Activated gamma-delta T cell treated with anti-CD3 and anti-CD28 coated beads, Interleukin-2, amount 50 U/mL, for 16 hours (primary cell): ENCODE measurements at places on chromosomes 5 and 9.

- no peak for DNase-seq
Observed at GRCh38 chr5:139486201-139486600, 3.6 kb upstream of the STING1 start.

GRCh38 chr9:33799928-33800704 lies 4.8 kb downstream of the PRSS3 start:
- no peak for DNase-seq

GRCh38 chr9:127724012-127724411 lies 8.1 kb downstream of the TTC16 start:
- DNase-seq: no peak

DNA sequence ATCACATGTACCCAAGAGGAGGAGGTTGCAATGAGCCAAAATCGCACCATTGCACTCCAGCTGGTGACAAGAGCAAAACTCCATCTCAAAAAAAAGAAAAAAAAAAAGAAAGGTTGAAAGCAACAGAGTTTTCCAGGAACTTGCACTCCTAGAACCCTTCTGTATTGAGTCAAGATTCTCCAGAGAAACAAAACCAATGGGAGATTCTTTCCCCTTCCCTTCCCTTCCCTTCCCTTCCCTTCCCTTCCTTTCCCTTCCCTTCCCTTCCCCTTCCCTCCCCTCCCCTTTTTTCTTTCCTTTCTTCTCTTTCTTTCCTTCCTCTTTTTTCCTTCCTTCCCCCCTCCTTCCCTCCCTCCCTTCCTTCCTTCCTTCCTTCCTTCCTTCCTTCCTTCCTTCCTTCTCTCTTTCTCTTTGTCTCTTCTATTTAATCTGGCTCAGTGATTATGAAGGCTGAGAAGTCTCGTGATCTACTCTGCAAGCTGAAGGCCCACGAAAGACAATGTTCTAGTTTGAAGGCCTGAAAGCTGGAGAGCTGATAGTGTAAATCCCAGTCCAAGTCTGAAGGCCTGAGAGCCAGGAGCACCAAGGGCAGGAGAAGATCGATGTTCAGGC lies 59.6 kb upstream of the CNTLN start:
- DNase-seq: no peak

DNA sequence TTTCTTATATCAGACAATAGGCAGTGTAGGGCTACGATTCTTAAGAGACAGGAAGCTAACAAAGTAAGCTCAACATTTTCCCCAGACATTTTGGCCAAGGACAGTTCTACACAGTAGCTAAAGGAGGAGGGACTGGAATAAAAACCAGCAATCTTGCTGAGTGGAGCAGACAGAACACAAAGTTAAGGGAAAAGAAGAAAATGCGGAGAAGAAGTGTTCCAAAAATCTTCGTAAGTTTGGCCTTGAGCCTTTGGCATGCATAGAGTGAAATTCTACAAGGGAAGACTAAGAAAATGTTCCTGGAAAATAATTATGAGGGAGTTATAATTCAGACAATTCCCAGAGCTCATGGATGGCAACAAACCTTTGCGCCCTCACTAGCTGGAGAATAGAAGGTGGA lies 748.0 kb upstream of the CTNND2 start:
- DNase-seq: no peak

- no peak for DNase-seq
Observed at GRCh38 chr9:79613145-79613544, 41.4 kb downstream of the TLE4 start.

DNA sequence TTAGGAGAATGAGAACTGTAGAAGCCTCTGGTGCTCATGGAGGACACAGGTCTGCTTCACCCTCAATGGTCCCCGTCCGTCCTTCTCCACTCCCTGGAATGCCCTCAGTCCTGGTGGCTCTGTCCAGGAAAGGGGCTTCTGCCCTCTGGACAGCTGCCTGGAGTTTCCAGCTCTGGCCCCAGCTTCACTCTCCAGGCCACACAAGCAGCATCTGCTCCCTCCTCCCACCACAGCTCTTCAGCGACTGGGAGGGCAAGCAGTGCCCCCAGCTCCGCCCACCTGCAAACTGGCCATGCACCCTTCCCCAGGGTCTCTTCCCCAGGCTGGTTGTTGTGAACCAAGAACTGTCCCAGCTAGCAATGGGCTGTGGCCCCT lies 4.7 kb downstream of the SARDH start:
- no peak for DNase-seq

- no peak for DNase-seq
Observed at GRCh38 chr5:123756318-123756665, 244.3 kb downstream of the CSNK1G3 start.

DNA sequence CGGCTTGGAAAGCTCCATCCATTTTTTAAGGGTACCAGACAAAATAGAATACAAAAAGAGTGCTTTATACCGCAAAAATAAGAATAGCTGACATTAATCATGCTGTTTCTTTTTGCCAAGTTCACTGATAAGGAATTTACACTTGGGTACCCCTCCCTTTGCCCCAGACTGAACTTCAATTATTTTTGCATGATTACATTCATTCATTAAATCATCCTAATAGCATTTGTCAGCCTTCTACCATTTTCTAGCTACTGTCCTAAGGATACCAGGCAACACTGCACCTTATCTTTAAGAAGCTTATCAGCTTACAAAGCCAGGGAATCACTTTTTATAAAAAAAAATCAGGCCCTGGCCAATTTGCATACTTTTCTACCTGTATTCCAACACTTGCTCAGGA lies 48.4 kb downstream of the YIPF5 start:
- DNase-seq: no peak

DNA sequence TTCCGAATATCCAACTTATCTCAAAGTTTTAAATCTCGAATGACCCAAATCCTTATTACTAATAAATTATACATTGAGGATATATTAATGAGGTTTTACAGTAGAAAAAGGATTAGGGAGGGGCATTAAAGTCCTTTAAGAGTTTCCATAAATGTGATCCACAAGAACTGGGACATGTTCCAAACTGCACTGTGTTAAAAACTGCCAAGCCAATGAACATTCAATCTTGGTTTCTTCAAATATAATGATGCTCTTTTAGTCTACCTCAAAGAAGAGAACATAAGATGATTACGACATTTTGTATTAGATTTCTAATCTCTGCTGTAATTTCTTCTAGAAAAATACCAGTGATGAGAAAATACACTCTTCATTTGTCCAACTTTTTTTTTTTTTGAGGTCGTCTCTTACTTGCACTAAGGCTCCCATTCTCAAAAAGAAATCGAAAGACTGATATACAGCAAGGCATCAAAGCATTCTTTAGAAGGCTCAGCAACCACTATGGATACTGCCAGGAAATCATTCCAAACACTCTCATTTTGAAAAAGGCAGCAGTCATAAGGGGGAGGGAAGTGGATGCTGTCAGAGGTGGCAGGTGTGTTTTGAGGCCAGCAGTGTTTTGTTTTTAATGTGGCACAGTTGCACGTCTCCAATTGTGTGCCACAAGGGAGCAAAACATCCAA lies 1.7 kb downstream of the PTAR1 start:
- no peak for DNase-seq

- no peak for DNase-seq
Observed at GRCh38 chr9:106972082-106972481, 109.1 kb downstream of the ZNF462 start.

DNA sequence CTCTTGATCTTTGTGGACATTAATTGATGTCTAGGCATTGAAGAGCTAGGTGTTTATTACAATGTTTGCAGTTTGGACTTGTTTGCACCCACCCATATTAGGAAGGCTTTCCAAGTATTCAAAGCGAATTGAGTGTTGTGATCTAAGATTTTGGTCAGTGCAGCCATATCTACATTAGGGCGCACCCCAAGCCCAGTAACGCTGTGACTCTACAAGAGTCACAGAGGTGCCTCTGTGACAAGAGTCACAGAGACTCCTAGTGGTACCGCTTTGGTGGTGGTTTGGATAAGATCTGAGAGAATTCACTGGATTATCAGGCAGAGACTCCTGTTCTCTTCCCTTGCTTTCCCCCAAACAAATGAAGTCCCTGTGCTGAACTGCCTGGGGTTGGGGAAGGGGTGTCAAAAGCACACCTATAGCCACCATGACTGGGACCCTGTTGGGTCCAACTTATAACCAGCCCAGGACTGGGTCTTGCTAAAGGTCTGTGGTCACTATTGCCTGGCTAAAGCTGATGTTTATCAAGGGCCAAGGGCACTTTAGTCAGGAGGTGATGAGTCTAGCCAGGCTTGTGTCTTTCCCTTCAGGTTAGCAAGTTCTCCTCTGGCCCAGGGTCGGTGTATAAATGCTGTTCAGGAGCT lies 114.1 kb upstream of the RIOK2 start:
- DNase-seq: no peak

DNA sequence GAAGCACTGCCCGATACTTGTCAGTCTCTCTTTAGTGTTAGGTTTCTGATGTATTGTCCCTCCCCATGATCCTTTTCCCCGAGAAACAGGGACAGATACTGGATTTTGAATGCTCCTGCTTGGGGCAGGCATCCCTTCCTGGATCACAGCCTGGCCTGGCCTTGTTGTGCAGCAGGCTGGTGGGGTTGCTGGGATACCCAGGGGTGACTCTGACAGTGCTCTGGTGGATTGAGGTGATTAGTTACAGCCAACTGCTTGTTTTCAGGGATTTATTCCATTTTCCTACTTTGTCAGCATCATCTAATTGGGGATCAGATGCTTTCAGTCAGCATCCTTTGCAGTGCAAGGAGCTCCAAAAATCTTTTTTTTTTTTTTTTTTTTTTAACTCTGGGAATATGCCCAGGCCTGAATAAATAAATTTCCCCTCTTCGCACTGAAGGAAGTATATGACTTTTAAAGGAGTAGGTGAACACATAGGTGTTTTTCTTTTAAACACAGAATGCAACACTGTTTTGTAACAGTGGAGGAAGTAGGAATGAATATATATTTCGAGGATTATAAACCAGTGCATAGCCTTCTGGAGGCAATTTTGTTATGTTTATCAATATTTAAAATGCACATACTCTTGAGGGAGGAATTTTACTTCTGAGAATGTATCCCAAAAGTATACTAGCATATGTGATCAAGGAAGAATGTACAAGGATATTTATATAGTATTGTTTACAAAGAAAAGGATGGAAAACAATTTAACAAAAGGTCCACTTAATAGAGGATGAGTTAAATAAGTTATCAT lies 127.3 kb upstream of the ELL2 start:
- DNase-seq: no peak

GRCh38 chr5:95027151-95027721 lies 257.7 kb downstream of the MCTP1 start:
- DNase-seq: no peak

DNA sequence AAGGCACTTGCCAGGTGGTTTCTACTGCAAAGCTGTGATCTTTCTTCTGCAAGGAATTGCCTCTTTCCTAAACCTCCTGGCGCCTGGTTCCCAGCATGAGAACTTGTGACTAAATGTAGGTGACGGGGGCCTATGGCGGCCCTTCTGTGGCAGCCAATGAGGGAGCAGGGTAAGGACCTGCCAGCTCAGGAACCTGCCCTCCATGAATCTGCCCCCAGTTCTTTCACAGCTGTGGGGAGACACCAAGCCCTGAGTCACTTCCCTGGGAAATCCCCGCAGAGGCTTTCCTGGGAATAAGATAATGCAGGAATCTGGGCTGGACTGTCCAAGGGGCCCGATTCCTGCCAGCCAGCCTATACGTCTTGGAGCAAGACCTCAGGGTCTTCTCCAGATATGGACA lies 56.7 kb upstream of the CTNNA1 start:
- no peak for DNase-seq

GRCh38 chr5:6387970-6388369 lies 9.6 kb upstream of the MED10 start:
- DNase-seq: no peak

GRCh38 chr9:130049431-130050210 lies 4.1 kb upstream of the GPR107 start:
- DNase-seq: no peak

GRCh38 chr5:158051036-158051435 lies 192.1 kb upstream of the CLINT1 start:
- DNase-seq: no peak

GRCh38 chr9:101840694-101841188 lies 102.3 kb upstream of the GRIN3A start:
- no peak for DNase-seq

- DNase-seq: no peak
Observed at GRCh38 chr5:52661903-52662595, 125.7 kb upstream of the ITGA1 start.

- no peak for DNase-seq
Observed at GRCh38 chr5:112689155-112689909, 48.4 kb upstream of the APC start.

DNA sequence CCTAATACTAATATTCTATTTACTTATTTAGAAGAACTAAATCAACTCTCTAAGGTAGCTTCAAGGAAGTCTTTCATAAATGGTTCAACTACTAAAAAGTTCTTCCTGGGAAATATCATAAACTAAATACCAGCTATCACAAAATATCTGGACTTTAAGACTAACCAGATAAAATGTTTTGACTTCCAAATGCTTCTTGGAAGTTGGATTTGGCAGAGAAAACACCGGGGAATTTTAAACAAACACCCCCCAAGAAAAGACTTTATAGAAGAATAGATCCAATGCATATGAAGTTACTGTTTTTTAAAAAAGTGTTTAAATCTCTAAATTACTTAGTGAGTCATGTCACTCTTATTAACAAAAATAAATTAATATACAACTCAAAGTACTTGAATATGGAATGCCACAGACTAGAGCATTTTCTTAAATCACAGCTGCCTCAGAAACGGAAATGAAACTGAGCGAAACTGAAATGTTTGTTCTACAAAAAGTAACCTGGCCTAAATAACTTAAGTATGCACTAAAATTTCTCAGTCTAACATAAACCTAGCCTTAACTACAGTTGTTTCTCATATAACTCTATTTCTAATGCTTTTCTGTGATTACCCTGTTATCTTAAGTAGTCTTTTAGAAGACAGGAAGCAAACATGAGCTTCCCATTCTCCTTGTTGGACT lies 6.8 kb downstream of the ABCA1 start:
- DNase-seq: no peak

DNA sequence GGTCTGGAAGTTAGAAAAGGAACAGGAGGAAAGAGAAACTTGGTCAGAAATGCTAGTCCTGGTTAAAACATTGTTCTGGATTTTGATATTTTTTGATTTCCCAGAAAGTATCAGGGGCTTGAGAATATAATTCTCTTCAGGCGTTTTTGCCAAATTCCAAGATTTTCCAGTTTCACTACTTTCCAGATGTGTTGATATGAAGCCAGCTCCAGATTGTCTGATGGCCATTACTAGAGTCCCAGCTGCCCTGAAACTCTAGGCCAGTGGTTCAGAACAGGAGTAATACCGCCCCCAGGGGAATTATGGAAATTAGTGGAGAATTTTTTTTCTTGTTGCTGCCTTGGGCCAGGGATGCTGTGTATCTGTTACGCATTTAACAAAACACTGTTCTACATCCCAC lies 88.6 kb downstream of the KCNN2 start:
- no peak for DNase-seq

DNA sequence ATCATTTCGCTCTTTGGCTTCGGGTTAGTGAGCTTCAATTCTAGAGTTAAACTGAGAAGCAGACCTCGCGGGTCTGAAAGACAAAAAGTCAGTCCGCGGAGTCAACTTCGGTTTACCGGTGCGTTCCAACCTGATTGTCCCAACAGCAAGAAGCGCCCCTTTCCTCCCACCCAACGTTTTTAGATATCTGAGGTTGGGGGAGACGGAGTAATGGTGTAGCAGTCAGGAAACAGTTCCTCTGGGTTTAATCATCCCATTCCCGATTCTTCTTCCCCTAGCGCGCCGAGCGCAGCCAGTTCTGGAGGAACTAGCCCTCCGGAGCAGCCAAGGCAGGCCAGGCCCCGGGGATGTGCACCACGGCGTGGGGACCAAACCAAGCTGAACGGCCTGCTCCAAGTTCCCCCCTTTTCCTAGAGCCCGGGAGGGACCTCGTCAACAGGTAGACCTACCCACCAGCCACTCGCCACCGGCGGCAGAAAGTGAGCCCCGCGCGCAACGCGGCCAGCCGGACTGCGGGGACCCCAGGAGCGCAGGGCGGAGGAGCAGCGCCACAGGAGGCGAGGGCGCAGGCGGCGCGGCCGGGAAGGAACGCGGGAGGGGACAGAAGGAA lies 622 bp upstream of the ISL1 start:
- DNase-seq: no peak
